ENCODE measurements at places on chromosomes 16 and 17. TPM values are rescaled to one million over a fixed set of nuclear protein-coding genes. Genes with fewer than 3 reads are reported as not detected.

- H3K4me1 ChIP-seq, result peaks cover 50% of the 10 kb centered on the region
- no peaks in the 10 kb centered on the region for H3K27me3 ChIP-seq
- peak overlapping the region; percentile 8 for H3K4me3 ChIP-seq
- DNase-seq, result peak; percentile 93
- H3K27ac ChIP-seq, result peak overlapping the region; percentile 84
These were observed 20.6 kb upstream of the COL1A1 start for GRCh38 chr17:50221864-50222545.

The ELMO3 gene
- 17.5 TPM for total RNA-seq

The SHISA9 gene
- not detected for total RNA-seq

DNA sequence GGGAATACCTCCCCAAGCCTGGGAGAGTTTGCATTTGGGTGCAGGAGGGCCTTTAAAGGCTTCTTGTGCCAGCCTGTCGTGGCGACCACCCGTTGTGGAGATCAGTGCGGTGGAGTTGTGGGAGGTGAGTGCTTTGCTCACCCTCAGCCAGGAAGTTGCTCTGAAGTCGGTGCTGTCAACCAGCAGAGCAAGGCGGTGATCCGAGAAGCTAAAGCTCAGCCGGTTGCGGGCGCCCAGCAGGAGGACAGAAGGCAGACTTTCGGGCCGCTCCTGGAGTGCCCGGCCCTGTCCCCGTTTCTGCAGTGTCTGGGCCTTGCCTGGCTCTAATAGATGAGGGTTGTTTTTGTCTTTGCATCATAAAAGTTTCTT is 1.4 kb downstream of the UBE2I start:
- no peaks in the 10 kb centered on the region for H3K27me3 ChIP-seq
- peak overlapping the region; percentile 72 for H3K4me3 ChIP-seq
- peaks cover 29% of the 10 kb centered on the region for H3K36me3 ChIP-seq
- DNase-seq, result no peak

The DNAH2 gene
- total RNA-seq, result 0.58 TPM

GRCh38 chr17:36869856-36870719 is 67.2 kb upstream of the LHX1 start:
- no peak overlapping the region for H3K27ac ChIP-seq
- H3K27me3 ChIP-seq, result peaks cover 5% of the 10 kb centered on the region
- no peaks in the 10 kb centered on the region for H3K4me1 ChIP-seq
- no peak overlapping the region for H3K4me3 ChIP-seq

The SMCR8 gene
- 25.2 TPM for total RNA-seq

DNA sequence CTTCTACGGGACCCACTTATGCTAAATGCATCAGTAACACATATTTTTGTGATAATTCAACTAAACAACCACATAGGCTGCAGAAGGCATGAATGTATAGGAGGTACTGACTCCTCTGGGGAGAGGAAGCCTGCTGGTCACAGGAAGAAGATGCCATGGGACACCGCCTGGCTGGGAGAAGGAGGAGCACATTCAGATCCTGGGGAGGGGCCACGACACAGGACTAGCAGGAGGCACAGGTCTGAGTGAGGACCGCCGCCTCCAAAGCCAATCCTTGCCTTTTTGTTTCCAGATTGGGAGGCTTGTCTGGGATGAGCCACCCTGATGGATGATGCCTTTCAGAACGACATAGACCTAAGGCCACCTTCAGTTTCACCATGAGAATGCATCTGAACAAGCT is 34.6 kb downstream of the MBTPS1 start:
- DNase-seq, result no peak
- peaks cover 86% of the 10 kb centered on the region for H3K36me3 ChIP-seq
- H3K27ac ChIP-seq, result no peak overlapping the region
- no peaks in the 10 kb centered on the region for H3K27me3 ChIP-seq
- no peak overlapping the region for H3K4me3 ChIP-seq

DNA sequence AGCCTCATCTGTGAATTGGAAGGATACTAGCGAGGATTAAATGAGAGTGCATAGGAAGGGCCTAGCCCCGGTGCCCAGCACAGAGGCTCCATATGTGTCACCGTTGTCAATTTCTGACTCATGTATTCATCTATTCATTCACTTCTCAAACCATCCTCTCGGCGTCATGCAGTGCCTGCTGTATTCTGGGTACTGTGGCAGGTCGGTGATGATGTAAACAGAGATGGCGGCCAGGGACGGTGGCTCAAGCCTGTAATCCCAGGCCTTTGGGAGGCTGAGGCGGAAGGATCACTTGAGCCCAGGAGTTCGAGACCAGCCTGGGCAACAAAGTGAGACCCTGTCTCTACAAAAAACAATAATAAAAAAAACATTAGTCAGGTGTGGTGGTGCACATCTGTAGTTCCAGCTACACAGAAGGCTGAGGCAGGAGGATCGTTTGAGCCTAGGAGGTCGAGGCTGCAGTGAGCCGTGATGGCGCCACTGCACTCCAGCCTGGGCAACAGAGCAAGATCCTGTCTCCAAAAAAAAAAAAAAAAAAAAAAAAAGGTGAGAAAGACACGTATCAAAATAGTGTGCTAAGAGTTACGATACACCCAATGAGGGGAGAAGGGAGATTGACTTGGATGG is 4.3 kb upstream of the PPP1R1B start:
- H3K27me3 ChIP-seq, result peaks cover 23% of the 10 kb centered on the region
- no peak overlapping the region for H3K27ac ChIP-seq
- no peak for DNase-seq

The HSF5 gene
- 0.20 TPM for total RNA-seq

- H3K4me1 ChIP-seq, result peaks cover 10% of the 10 kb centered on the region
- H3K4me3 ChIP-seq, result no peak overlapping the region
- no peaks in the 10 kb centered on the region for H3K36me3 ChIP-seq
These were observed 374.6 kb upstream of the ASIC2 start for GRCh38 chr17:33667671-33668070.

DNA sequence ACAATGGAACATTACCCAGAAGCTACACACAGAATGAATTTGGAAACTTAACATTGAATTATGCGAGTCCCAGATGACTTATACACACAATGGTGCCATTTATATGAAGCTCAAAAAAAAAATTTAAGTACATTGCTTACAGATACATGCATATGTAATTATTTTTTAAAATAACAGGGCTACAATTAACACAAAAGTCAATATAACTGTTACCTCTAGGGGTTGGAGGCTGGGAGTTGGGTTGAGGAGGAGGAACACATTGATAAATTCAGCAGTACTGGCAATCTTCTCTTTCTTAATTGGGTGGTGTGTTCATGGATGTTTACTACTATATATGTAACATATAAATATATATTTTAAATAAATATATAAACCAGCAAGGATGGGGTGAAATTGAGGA is 1.1 kb downstream of the ZNF23 start:
- H3K4me3 ChIP-seq, result peak overlapping the region; percentile 98
- peaks cover 23% of the 10 kb centered on the region for H3K4me1 ChIP-seq
- H3K27ac ChIP-seq, result no peak overlapping the region
- DNase-seq, result no peak
- H3K27me3 ChIP-seq, result no peaks in the 10 kb centered on the region

DNA sequence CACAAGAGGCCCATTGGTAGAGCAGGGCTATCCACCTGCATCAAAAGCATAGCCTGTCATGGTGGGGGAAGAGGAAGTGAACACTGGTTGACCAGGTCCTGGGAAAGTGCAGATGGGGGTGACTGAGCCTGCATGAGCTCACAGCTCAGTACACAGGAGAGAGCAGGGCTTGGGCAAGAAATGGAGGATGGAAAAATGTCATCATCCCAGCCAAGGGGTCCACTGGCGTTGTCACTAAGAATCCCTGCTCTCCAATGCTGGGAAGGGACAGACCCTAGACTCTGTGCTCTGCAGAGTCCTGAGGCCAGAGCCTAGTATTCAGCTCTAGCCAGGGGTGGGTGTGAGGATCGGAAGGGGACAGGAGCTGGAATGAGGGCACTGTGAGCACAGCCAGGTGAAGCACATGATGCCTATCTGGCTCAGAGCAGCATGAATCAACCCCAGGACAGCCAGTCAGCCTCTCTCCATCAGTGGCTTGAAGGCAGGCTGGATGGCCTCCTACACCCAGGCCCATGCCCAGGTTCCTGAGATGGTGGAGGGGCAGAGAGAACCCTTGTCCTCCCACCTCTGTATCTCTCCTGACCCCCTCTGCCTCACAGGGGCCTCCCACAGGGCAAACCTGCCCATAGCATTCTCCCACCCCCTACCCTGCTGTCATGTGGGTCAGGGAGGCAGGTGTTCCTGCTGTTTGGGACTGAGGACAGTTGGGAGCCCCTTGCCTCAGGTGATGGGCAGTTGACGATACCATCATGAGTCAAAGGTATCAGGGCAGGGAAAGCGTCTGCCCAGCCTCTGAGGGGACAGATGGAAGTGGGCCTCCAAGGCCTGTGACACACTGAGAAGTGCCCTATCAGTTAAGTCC is 13.8 kb upstream of the CTCF start:
- no peaks in the 10 kb centered on the region for H3K27me3 ChIP-seq
- peaks cover 42% of the 10 kb centered on the region for H3K36me3 ChIP-seq
- no peak overlapping the region for H3K4me3 ChIP-seq
- DNase-seq, result peak; percentile 61

DNA sequence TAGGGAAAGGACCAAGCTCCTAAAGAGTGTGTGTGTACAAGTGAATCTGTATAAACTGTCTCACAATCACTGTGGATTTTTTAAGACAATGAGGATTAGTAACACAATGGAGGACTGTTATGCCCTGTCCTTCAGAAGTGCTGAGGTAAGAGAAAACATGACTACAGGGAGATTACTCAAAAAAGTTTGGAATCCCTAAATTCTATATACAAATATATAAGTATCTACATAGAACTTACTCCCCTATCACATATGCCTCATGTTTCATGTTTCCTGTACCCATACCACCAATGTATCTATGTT is 81.9 kb downstream of the STH start:
- no peak overlapping the region for H3K4me3 ChIP-seq
- DNase-seq, result no peak
- no peaks in the 10 kb centered on the region for H3K4me1 ChIP-seq
- H3K27ac ChIP-seq, result no peak overlapping the region

- H3K27me3 ChIP-seq, result no peaks in the 10 kb centered on the region
- no peak overlapping the region for H3K4me3 ChIP-seq
- H3K4me1 ChIP-seq, result no peaks in the 10 kb centered on the region
- H3K27ac ChIP-seq, result no peak overlapping the region
- no peak for DNase-seq
- H3K36me3 ChIP-seq, result no peaks in the 10 kb centered on the region
These were observed 374.1 kb upstream of the C16orf82 start for GRCh38 chr16:26692658-26693057.

The CCL11 gene
- total RNA-seq, result 0.98 TPM

The TBC1D28 gene
- total RNA-seq, result not detected

DNA sequence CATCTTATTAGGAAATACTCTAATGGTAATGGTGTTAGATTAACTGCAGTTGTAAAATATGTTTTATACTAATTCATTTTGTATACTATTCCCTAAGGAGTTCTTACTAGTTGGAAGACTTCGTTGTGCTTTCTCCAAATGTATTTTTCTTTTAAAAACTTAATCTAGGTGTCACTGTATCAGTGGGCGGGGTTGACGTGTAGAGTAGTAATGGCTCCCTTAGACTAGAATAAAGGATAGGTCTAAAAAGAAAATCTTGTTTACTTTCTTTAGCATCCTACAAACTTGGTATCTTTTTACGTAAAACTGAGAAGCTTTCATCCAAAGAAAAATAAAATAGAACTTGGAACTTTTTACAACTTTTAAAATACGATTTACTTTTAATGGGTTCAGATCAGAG is 55.0 kb upstream of the MRC2 start:
- DNase-seq, result no peak
- peaks cover 59% of the 10 kb centered on the region for H3K36me3 ChIP-seq
- peak overlapping the region; percentile 25 for H3K27ac ChIP-seq
- no peaks in the 10 kb centered on the region for H3K27me3 ChIP-seq
- H3K4me3 ChIP-seq, result no peak overlapping the region

GRCh38 chr16:84836967-84837366 is 17.2 kb downstream of the CRISPLD2 start:
- peaks cover under 1% of the 10 kb centered on the region for H3K4me1 ChIP-seq
- peaks cover 5% of the 10 kb centered on the region for H3K27me3 ChIP-seq
- H3K4me3 ChIP-seq, result no peak overlapping the region
- peaks cover 5% of the 10 kb centered on the region for H3K36me3 ChIP-seq

DNA sequence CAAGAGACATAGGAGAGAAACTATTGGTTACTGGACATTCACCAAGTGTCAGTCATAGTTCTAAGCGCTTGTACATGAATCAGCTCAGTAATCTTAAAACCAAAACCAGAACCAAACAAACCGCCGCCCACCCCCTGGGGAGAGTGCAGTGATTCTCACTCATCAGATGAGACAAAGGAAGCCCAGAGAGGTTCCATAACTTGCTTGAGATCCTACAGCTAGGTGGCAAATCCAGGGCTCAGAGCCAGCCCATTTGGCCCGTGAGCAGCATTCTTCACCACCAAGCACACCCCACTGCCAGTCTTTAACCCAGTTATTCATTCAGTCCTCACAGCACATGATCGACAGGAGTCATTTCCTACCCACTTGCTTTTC is 37.2 kb upstream of the RGS9 start:
- H3K4me3 ChIP-seq, result peak overlapping the region; percentile 48
- H3K36me3 ChIP-seq, result no peaks in the 10 kb centered on the region
- peak overlapping the region; percentile 69 for H3K27ac ChIP-seq
- DNase-seq, result peak; percentile 70
- no peaks in the 10 kb centered on the region for H3K27me3 ChIP-seq
- peaks cover 4% of the 10 kb centered on the region for H3K4me1 ChIP-seq

- peaks cover 5% of the 10 kb centered on the region for H3K27me3 ChIP-seq
- DNase-seq, result peak; percentile 73
- no peak overlapping the region for H3K4me3 ChIP-seq
- H3K27ac ChIP-seq, result no peak overlapping the region
- peaks cover 44% of the 10 kb centered on the region for H3K4me1 ChIP-seq
These were observed 37.8 kb downstream of the TMEM235 start for GRCh38 chr17:78268951-78269905.

- H3K27me3 ChIP-seq, result no peaks in the 10 kb centered on the region
- no peak overlapping the region for H3K27ac ChIP-seq
- peak; percentile 71 for DNase-seq
- no peaks in the 10 kb centered on the region for H3K36me3 ChIP-seq
- no peak overlapping the region for H3K4me3 ChIP-seq
These were observed 8.9 kb downstream of the ADAD2 start for GRCh38 chr16:84199861-84200260.

- no peaks in the 10 kb centered on the region for H3K27me3 ChIP-seq
- no peak overlapping the region for H3K4me3 ChIP-seq
- no peak overlapping the region for H3K27ac ChIP-seq
These were observed 451.3 kb downstream of the PMP22 start for GRCh38 chr17:14813649-14814370.

GRCh38 chr16:4994719-4995434 is 36.7 kb downstream of the SEC14L5 start:
- H3K27ac ChIP-seq, result no peak overlapping the region
- peaks cover 20% of the 10 kb centered on the region for H3K27me3 ChIP-seq
- H3K4me3 ChIP-seq, result no peak overlapping the region
- H3K36me3 ChIP-seq, result no peaks in the 10 kb centered on the region
- DNase-seq, result no peak
- no peaks in the 10 kb centered on the region for H3K4me1 ChIP-seq

DNA sequence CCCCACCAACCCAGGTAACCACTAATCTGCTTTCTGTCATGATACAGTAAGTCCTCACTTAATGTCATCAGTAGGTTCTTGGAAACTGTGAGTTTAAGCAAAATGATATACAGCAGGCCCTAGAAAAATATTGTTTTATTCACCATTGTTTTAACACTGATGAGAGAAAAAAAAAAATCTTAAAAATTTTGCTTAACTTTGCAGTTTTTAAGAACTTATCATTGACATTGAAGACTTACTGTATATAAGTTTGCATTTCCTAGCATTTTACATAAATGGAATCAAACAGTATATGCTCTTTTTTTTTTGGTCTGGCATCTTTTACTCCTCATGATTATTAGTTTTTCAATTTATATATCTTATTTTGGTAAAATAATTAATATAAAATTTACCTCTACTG is 19.5 kb upstream of the CLTC start:
- H3K36me3 ChIP-seq, result peaks cover 47% of the 10 kb centered on the region
- no peak overlapping the region for H3K27ac ChIP-seq
- DNase-seq, result no peak
- no peak overlapping the region for H3K4me3 ChIP-seq
- H3K4me1 ChIP-seq, result no peaks in the 10 kb centered on the region
- H3K27me3 ChIP-seq, result no peaks in the 10 kb centered on the region

The KRT40 gene
- not detected for total RNA-seq
